Stimulated activated CD4-positive, alpha-beta T cell treated with anti-CD3 and anti-CD28 coated beads, Interleukin-4, amount 100 ng/mL, for 24 hours (primary cell): ENCODE measurements at places on chromosomes 1 and 21.

DNA sequence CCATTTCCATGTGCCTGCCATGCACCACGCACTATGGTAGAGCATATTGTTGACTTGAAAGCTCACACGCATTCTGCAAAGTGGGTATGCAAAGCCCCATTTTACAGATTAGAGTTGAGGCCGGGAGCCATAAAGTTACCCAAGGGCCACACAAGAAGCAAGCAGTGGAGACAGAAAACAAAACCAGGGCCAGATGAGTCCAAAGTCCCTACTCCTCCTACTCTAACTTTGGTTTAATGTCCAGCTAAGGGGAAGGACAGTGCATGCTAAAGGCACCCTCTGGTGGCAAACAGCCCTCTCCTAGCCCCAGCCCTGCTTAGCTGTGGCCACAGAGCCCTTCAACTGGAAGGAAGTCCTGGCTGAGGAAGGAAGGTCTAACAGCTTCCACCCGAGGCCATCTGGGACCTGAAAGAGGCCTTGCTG is 74.9 kb downstream of the SLC66A1 start:
- DNase-seq: no peak

DNA sequence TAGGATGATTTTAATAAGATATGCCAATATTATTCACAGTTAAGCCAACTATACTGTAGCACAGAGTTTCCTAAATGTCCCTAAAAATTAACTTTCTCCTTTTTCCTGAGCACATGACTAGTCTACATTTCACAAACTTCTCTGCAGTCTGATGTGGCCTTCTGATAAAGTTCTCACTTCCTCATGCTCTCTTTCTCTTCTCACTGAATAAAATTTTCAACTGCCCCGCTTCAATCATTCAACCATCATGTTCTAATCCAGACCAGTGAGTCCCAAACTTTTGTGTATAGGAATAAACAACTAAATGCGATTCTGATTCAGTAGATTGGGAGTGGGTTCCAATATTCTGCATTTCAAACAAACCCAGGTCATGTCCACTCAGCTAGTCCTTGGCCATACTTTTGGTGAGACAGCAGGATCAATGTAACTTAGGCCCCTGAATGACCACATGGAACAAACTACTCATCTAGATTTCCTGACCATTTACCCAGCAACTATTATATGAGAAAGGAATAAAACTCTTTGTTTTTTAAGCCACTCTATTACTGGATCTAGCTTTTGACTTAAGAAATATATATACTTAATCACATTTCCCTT is 20.1 kb downstream of the TUT4 start:
- no peak for DNase-seq

DNA sequence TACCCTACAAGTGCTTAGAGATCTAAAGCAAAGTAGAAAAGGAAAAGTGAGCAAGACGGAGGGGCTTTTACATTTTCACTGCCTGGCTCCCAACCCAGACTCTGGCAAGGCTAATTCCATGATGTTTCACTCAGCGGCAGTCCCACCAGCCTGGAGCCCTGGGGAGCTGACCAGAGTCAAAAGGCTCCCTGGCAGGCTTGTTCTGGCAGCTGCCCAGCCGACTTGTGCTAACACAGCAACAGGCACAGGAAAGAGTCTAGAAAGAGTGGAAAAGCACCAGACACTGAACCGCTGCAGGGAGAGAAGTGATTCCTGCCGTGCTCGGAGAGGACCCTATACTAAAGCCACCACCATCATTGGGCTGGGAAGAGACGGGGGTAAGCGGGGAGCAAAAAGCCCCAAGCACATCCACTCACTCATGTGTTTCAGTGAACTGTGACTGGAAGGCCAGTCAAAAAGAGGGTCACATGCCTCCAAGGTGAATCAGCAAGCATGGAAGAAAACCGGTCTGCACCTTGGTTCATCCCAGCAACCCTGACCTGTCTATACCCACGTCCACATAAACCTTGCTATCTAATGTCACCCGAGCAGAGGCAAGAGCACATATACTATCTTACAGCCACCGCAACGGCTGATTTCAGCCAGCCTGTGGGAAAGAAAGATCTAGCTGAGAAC is 8.0 kb downstream of the SMIM12 start:
- no peak for DNase-seq

GRCh38 chr1:65527707-65528503 is 107.4 kb downstream of the LEPR start:
- DNase-seq: no peak

GRCh38 chr1:9833632-9834031 is 9.9 kb upstream of the CLSTN1 start:
- no peak for DNase-seq

DNA sequence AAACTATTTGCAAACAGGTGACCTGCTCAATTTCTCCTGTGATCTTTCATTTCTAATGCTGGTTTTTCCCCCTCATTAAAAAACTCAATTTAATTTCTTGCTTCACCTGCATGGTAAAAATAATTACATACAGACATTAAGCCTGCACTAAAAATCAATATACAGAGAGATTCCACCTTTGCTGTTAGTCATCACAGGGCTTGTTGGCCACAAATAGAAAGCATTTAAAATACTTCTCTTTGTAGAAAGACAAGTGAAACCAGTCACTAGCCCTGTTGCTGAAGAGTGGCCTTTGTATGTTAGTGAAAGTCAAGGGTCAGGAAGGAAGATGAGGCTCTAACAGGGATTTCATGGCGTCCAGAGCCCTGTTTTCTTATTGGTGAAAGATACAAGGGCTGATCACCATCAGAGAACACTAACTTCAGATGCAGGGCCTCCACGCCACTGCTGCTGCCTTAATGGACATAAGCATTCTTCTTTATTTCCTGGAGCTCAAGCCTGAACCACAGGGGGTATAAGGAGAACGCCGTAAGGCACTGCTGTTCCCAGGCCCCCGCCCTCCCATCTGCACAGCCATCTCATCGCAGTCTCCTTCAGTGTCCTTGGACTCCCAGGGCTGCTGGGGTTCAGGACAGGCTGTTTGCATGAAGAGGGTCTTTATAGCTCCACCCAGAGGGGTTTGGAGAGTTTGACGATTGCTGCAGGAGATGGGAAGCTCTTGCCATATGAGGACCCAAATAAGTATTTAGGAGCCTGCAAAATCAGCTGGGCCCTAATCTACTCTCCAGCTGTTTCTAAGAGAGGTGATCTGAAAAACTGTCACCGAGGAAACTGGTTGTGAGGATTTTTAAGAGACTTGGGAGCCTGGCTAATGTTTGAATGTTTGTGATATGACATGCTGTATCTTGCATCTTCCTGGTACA is 117.3 kb upstream of the IRF2BP2 start:
- DNase-seq: no peak

DNA sequence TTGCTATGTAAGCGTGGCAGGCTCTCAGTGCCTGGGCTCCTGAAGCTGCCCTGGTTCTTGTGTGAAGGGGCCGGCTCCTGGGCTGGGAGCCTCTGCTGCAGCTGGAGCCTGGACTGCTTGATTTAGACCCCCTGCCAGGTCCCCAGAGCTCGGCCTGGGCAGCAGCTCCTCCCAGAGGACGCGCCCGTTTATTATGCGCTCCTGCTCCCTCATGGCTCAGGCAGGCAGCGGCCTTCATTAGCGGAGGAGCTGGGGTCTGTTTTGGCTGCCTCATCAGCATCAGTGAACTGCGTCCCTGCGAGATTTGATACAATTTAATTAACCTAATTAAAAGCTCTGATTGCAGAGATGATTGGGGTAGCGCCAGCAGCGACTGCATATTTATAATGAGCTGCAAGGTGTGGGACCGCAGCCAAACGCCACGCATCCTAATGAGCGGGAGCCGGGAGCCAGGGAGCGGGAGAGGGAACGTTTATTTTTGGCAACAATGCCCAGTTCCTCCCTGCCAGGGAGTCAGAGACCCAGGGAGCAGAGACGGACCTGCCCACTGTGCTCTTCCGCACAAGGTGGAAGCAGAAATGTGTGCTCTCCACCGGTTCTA is 16.6 kb downstream of the UTP11 start:
- no peak for DNase-seq

DNA sequence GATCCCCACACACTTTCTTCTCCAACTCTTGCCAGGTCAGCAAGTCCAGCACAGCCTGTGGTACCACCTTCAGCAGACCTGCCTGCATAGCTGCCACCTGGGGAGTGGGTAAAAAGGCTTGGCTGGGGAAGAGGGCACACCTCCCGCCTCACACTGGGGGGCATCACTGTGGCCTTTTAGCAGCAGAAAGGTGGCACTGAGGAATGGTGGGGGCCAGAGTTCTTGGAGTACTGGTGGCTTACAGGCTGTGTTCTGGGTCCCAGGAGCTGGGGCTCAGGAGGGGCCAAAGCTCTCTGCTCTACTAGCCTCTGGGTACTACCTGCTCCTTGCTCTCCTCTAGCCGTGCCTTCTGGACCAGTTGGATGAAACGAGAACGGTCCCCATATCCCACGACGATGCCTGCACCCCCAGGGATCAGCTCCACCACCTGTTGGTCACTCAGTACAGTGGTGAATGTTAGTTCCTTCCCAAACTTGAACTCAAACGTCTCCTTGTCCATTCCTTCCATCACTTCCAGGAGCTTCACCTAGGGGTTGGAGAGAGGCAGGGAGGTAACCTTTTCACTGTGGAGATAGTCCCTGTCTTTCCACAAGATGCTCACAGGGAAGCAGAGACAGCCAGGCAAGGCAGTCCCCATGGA is 6.7 kb downstream of the HECTD3 start:
- DNase-seq: no peak

GRCh38 chr1:38563942-38564735 is 295.4 kb downstream of the RRAGC start:
- DNase-seq: no peak

- DNase-seq: no peak
Observed at GRCh38 chr1:174786358-174786757, 213.4 kb upstream of the CACYBP start.

GRCh38 chr1:942864-943533 is 16.1 kb downstream of the NOC2L start:
- no peak for DNase-seq

GRCh38 chr1:15942661-15943327 is 33.1 kb downstream of the ZBTB17 start:
- DNase-seq: no peak

DNA sequence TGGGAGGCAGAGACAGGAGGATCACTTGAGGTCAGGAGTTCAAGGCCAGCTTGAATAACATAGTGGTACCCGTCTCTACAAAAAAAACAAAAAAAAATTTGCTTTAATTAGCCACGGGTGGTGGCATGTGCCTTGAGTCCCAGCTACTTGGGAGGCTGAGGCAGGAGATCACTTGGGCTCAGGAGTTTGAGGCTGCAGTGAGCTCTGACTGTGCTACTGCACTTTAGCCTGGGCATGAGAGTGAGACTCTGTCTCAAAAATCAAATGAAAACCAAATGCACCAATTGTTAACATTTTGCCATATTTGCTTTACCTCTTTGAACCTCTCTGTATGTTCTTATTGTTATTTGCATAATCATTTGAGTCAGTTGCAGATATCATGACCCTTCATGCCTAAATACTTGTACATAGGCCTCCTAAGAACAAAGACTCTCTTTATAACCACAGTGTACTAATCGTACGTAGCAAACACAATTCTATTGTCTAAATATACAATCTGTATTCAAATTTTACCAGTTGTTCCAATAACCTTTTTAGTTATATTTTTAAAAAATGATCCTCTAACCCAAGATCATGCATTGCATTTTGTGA is 8.5 kb upstream of the NID1 start:
- no peak for DNase-seq

DNA sequence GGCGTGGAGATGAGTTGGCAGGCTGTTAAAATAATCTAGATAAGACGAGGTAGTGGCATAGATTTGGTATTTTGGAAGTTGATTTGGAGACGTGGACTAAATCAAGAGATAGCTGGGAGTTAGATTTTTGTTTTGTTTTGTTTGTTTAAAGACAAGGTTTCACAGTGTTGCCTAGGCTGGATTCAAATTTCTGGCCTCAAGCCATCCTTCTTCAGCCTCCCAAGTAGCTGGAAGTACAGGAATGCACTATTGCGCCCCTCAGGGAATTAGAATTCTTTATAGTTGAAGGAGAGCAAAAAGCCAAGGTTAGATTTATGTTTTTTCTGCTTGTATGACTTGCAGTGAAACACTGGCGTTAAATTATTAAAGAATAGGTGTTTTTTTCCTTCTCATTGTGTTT is 22.3 kb upstream of the SNRPE start:
- no peak for DNase-seq

- no peak for DNase-seq
Observed at GRCh38 chr1:105100102-105100501, 1350.4 kb downstream of the AMY1C start.

DNA sequence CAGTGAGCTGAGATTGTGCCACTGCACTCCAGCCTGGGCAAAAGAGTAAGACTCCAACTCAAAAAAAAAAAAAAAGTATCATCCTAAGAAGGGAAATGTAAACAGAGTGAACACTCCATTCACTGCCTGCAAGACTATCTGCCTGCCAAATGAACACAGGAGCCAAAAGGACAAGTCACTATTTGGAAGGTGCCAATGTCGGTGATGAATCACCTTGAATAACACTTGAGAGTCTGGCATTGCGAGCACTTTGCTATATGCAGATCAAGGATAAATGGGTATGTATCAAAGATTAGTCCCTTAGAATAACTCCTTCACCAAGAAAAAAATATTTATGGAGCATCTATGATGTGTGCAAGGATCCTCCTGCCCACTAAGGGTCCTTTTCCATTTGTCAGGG is 6.6 kb downstream of the UBR4 start:
- no peak for DNase-seq

GRCh38 chr1:160429702-160430535 is 29.6 kb downstream of the VANGL2 start:
- no peak for DNase-seq

DNA sequence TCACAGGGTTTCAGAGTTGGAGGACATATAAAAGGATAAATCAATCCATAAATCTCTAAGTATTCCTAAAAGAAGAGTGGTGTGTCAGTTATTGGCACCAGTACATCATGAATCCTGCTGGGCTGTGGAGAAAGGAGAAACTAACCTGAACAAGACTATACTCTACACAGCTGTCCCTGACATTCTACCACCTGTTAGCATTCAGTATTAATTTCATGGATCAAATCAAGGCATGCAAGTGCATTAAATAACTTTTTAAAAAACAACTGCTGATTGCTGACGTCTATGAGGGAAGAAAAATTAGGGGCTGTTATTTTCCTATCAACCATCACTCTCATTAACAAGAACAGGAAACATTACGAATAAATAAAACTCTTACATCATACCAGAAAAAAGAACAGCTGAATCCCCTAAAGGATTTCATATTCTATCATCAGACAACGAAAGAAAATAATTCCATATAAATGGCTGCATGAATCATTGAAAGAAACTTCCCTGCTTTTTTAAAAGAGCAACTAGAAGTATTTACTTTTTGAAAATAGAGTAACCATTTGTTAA is 121.7 kb downstream of the ATF6 start:
- no peak for DNase-seq

GRCh38 chr1:228315945-228316588 is 90.6 kb downstream of the TRIM11 start:
- no peak for DNase-seq
